ENCODE measurements at places on chromosomes 7 and 10. TPM values are rescaled to one million over a fixed set of nuclear protein-coding genes. Genes with fewer than 3 reads are reported as not detected.

GIMAP1 gene
- total RNA-seq = 3.5 TPM

RHBDD2 gene
- total RNA-seq = 33.6 TPM

CDK13 gene
- 28.9 TPM for total RNA-seq

DLX6 gene
- not detected for total RNA-seq

HABP2 gene
- not detected for total RNA-seq

GFRA1 gene
- 0.59 TPM for total RNA-seq

IL2RA gene
- total RNA-seq = 0.73 TPM

ACSM6 gene
- 0.30 TPM for total RNA-seq

TMEM273 gene
- total RNA-seq = 16.6 TPM

NACAD gene
- total RNA-seq = 5.3 TPM

IRF5 gene
- total RNA-seq = 1.6 TPM

ACTL6B gene
- total RNA-seq = not detected

Measured in cardiac septum (tissue), 1 donor.